ENCODE measurements at places on chromosomes 7 and 10.

- DNase-seq = no peak
Observed at GRCh38 chr7:47525066-47525623, 56.8 kb downstream of the TNS3 start.

DNA sequence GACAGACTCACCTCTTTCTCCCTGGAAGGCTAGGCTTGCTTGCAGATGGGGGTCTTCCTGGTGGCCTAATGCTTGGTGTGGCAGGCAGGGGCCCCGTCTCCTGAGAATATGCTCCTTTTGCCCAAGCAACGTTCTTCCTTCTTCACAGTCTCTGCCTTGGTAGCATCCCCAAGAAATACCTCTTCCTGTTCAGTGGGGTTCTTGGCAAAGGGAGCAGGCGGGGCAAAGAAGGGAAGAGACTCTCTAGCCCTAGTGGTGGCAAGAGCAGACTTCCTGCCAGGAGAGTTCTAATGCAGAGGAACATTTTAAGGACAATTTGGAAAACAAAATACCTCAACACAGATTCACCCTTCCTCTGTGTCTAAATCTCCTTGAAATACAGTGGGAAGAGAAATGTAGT lies at the start of gene CLEC5A:
CLEC5A (minus strand) TSS at position 179 of the 400 bp plus-strand sequence. CDS start 682 bp downstream, outside the sequence.
- no peak for DNase-seq

GRCh38 chr10:13960603-13961002 lies 370.1 kb downstream of the FRMD4A start:
- DNase-seq = no peak

DNA sequence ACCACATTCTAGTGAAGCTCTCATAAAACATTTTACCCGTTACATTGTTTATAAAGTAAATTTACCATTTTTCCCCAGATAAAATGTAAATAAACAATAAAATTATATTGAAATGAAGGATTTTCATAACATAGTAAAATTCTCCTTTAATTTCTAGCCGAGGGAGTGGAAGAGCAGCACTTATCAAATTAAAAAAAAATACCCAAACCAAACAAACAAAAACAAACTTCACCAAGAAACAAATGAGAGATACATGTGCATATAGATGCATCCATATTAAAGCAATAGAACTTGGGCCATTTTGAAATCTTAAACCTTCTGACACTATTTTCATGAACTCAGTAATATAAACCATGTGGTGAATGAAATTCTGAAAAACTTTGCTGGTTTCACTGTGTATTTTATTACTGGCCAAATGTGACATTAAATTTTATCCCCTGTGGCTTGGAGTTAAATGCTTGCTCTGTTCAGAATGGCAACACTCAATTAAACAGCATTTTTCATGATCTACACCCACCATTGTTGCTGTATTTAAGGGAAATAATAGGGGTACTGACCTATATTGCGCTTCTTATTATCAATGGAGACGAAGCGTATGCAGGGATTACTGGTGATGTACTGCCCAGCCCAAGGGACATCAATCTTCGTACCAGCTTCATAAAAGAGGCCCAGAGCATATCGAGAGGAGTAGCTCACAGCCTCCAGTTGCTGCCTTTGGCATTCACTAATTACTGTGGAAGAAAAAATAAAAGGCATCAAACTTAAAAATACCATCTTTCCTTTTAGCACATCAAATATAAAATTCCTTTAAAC lies 220.9 kb downstream of the RNLS start:
- DNase-seq = no peak

- no peak for DNase-seq
Observed at GRCh38 chr7:38051786-38052185, 126.3 kb upstream of the STARD3NL start.

- DNase-seq = no peak
Observed at GRCh38 chr7:130179631-130180030, 25.6 kb downstream of the TMEM209 start.

- no peak for DNase-seq
Observed at GRCh38 chr10:18397906-18398305, 253.5 kb downstream of the NSUN6 start.

- DNase-seq = no peak
Observed at GRCh38 chr10:104247513-104248146, 7.1 kb upstream of the GSTO1 start.

GRCh38 chr7:41974870-41975557 lies 262.0 kb downstream of the GLI3 start:
- DNase-seq = no peak

GRCh38 chr7:155586843-155587440 lies 40.6 kb upstream of the CNPY1 start:
- no peak for DNase-seq

DNA sequence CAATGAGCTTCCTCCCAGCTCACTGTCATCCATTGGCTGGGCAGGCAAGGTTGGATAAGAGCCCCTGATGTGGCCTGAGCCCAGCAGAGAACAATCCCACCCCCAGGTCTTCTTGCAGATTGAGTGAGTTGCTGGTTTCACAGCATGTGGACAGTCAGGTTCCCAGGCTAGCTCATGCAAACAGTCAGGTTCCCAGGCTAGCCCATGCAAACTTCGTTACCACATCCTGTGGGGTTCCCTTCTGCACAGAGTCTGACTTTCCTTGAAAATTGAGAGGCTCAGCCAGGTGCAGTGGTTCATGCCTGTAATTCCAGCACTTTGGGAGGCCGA lies 67.1 kb downstream of the TMEM130 start:
- no peak for DNase-seq

- DNase-seq = no peak
Observed at GRCh38 chr7:133412942-133413341, 160.1 kb downstream of the EXOC4 start.

GRCh38 chr10:98224996-98225395 lies 43.0 kb downstream of the LOXL4 start:
- DNase-seq = no peak

- DNase-seq = no peak
Observed at GRCh38 chr10:76962851-76963250, 674.8 kb downstream of the KCNMA1 start.

DNA sequence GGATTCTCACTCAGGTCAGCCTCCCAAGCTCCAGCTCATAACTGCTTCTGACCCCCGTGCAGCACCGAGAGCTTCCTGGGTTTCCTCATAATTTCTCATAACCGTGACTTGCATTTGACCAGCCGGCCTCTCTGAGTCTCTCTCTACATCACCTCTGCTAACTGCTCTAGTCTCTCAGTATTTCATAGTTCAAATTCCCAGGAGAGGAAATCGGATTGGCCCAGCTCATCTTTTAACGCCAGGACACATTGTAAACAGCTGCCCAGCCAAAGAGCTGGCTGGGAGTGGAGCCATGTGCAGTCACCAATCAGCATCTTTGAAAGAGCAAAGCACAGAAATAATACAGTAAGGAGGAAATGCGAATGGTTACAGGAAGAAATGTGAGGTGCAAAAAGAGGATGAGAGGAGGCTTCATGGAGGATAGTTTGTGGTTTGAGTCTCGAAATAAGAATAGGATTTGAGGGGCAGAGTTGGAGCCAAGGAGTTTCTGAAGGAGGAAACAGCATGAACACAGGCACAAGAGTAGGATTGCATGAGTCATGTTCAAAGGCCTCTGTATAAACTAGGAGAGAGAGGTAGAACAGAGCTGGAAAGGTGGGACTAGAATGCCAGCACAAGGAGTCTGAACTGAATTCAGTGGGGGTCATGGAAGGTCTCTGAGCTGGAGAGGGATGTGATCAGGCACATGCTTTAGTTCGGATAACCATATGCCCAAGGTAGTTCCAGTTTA lies 15.2 kb upstream of the LBX1 start:
- no peak for DNase-seq

- DNase-seq = no peak
Observed at GRCh38 chr10:74754381-74754821, 72.0 kb upstream of the KAT6B start.

- DNase-seq = no peak
Observed at GRCh38 chr10:130963786-130964522, 347.6 kb downstream of the TCERG1L start.

DNA sequence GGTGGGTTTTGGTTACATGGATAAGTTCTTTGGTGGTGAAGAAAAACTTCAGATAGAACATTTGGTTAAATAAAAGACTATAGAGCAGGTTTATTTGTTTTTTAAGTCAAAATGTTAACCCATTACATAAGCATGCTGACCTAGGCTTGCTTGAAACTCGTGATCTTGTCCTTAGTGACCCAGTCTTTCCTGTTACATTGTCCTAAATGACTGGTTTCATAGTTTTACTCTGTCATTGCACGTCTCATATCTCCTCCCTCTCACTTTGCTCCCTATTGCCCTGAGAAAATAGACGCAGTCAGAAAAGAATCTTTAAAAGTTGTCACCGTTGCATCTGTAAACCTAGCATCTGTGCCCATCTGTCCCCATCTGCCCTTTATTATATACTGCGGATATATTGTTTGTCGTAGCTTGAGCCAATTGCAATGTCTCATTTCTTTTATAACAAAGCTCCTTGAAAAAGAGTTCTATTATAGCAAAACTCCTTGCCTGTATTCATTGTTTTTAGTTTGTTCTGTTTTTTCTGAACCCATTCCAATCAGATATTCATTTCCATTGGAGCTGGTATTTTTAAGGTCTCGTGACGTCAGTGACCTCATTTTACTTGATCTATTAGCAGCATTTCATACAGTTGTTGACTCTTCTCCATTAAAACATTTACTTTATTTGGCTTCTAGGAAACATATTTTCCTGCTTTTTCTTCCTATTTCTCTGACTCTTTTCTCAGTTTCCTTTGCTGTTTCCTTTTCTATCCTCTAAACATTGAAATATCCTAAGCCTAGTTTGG lies 57.3 kb downstream of the HELLS start:
- DNase-seq = no peak

- DNase-seq = no peak
Observed at GRCh38 chr10:83023662-83024061, 1115.6 kb upstream of the GHITM start.

- no peak for DNase-seq
Observed at GRCh38 chr7:134085311-134085710, 41.8 kb upstream of the LRGUK start.

GRCh38 chr10:29957907-29958331 lies 101.5 kb downstream of the JCAD start:
- no peak for DNase-seq

DNA sequence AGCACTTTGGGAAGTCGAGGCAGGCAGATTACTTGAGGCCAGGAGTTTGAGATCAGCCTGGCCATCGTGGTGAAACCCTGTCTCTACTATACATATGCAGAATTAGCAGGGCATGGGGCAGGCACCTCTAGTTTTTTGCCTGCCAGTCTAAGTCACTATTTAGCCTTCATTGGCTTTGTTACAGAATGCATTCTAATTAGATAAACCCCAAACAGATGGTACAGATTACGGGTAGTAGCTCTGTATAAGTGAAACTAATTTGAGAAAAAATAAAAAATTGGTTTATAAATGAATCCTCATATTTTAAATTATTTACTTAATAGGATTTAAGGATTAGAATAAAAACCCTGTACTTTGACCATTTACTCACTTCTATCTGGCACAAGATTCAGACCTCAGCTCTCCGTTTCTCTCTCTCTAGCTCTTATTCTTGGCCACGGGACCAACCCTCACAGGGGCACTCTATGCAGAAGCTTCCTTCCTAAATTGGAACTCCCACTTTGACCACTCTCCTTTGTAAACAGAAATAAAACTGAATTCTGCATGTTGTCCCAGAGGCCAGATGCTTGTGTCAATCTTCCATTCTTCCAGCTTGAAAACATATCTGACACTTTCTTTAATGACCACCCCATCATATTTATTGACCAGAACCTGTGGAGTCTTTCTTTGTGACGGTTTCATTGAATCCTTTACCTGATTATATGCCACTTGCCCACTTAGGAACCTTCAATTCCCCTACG lies 26.8 kb downstream of the BET1 start:
- DNase-seq = no peak

- DNase-seq = no peak
Observed at GRCh38 chr10:86389441-86390193, 23.0 kb upstream of the GRID1 start.

DNA sequence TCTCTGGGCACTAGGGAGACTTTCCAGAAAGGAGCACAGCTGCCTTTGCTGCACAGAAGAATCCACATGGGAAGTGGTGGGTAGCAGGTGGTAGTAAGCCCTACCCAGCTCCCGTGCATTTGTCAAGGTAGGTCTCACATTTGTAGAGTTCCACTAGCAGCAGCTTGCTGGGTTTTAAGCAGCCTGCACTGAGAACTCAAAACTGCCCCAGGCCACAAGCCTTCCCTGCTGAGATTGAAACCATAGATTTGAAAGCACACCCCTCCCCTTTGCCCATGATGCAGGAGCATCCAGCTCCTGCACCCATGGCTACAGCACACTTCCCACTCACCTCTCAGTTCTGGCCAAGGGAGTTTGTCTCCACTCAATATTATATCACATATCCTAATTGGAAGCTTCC lies 604.5 kb upstream of the STEAP1 start:
- DNase-seq = no peak

- DNase-seq = no peak
Observed at GRCh38 chr7:137937202-137937560, 64.7 kb downstream of the CREB3L2 start.

- no peak for DNase-seq
Observed at GRCh38 chr10:51867956-51868355, 168.6 kb upstream of the CSTF2T start.

DNA sequence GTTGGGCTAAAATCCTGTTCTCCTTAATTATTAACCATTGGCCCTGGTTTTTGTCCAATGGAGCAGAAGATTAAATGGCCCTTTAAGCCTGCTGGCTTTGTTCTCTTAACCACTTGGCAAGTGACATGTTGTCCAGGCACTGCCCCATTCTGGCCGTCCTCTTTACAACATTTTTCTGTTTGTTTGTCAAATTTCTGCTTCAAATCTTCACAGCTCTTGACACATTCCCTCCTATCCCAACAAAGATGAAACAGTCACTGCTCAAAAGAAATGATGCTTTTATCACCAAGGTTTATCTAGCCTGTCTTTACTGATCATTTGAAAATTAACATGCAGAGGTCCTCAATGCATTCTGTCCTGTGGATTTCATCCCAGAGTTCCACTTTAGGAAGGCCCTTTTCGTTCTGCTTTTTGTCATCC lies 700.4 kb downstream of the KCNMA1 start:
- DNase-seq = no peak

DNA sequence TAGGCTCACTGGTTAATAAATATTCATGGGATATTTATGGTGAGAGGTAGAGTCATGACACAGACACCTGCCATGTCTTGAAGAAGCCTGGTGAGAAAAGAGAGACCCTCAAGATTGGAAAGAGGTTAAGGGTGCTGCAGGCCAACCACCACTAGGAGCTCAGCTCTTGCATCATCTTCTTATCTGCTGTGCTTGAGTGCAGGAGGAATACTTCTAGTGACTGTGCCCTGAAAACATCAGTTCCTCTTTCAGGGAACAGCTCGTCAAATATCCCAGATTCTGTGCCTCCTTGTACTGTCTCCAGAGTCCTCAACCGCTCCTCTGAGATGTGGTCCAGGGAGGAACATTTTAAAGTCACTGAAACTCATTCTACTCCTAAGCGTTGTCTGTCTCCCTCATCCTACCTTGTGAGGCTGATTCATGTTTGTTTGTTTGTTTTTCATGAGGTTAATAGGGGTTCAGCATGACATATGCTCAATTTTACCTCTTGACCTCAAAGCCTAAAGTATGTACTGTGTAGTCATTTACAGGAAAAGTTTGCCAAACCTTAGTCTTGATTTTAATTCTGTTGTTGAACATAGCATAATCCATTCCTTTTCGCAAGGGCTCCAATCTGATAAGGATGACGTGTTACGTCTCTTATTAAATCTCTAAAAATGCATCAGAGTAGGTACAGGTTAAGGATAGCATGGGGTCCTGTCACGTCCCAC lies 293.1 kb downstream of the C7orf25 start:
- DNase-seq = no peak

- no peak for DNase-seq
Observed at GRCh38 chr10:96440361-96441292, 73.1 kb downstream of the TLL2 start.

Measured in NCI-H1930 (cell line).